Stimulated activated CD8-positive, alpha-beta memory T cell treated with anti-CD3 and anti-CD28 coated beads, Interleukin-12 subunit alpha, Interleukin-12 subunit beta, amount 100 ng/mL, for 1 hour (primary cell): ENCODE measurements at places on chromosomes 2 and 18.

GRCh38 chr2:24632172-24632571, 141.1 kb downstream of the NCOA1 start:
- no peak for DNase-seq

DNA sequence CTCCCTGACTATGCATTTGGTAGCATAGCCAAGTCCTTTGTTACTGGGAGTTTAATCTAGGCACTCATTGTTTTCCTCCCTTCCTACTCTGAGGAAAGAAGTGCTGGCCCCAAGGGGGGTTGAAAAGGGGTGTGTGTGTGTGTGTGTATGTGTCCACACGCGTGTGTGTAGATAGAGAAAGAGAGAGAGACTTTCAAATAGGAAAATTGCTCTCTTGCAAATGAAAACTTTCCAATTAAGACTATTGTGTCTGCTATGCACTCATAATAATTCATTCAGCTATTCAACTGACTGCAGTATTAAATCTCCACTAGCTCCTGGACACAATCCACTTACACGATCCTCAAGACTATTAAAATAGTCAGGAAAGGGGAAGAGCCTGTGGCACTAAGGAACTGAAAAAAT, 92.9 kb upstream of the CSRNP3 start:
- no peak for DNase-seq

- no peak for DNase-seq
Measured at GRCh38 chr18:44781886-44782285, 101.2 kb downstream of the SETBP1 start.

GRCh38 chr2:26185304-26185928, 12.5 kb downstream of the GAREM2 start:
- DNase-seq: no peak

GRCh38 chr2:50086450-50086849, 932.1 kb upstream of the FSHR start:
- DNase-seq: no peak
